ENCODE measurements at places on chromosomes 1 and 21.

GRCh38 chr1:74629283-74629682, 44.3 kb downstream of the ERICH3 start:
- DNase-seq: no peak

DNA sequence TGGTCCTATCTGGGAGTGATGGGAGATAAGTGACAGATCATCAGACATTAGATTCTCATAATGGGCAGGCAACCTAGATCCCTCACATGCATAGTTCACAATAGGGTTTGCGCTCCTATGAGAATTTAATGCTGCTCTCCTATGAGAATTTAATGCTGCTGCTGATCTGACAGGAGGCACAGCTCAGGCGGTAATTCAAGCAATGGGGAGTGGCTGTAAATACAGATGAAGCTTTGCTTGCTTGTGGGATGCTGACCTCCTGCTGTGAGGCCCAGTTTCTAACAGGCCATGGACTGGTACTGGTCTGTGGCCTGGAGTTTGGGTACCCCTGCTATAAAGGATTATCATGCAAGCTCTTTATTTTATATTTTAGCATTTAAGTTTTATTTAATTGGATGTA, 72.0 kb downstream of the ZMYM4 start:
- no peak for DNase-seq

GRCh38 chr1:53111073-53111556, 31.3 kb downstream of the SLC1A7 start:
- no peak for DNase-seq

- no peak for DNase-seq
Observed at GRCh38 chr1:226912587-226913176, 27.4 kb upstream of the COQ8A start.

- DNase-seq: peak; percentile 92
Observed at GRCh38 chr1:3312898-3313575, 141.4 kb upstream of the ARHGEF16 start.

DNA sequence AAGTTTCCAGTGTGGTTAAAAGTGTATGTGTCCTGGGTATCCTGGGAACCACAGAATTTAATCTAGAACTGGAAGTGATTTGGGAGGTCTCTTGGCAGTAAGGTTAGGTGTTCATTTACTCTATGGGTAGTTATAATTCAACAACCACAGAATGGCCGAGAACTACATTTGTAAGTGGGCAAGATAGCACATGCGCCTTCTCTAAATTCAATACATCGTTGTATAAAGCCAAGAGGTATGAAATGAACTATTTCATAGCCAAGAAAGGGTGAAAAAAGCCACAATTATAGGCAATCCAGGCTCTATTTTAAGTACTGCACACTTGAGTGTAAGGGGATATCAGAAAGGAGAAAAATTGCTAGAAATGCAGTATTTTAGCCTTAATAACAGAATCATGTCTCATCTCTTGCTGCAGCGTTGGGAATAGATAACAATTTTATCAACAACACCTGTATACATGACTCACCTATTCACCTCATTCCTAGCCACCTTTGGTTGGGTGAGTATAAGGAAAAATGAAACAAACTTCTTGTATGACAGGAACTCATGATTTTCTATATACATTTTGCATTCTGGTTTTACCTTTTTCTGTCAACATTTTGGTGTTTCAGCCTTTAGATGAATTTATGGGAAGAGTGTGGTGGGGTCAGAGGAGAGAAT, 4.5 kb downstream of the SDCCAG8 start:
- no peak for DNase-seq

DNA sequence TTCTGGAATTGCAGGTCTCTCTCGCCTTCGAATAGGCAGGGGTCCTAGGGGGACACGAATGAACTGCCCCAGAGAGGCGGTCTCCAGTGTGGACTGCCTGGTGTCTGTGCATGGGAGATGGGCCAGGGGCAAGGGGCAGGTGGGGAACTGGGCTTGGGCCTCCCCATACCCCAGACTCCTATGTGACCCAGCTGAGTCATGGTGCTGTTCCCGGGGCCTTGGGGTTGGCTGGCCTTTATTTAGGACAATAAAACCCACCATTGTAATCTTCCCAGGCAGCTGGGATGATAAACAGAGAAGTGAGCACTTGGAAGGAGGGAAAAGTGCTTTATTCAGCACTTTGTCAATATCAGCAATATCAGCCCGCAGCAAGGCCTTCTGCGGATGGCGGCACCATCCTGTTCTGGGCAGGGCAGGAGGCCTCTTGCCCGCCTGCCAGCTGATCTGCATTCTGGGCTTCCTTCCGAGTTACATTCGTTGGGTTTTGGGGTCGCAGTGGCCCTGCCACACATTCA, 209.0 kb upstream of the TMEM51 start:
- no peak for DNase-seq

- no peak for DNase-seq
Observed at GRCh38 chr1:51734896-51735745, 118.2 kb downstream of the OSBPL9 start.

GRCh38 chr1:46380508-46380907, 13.6 kb upstream of the FAAH start:
- DNase-seq: no peak

DNA sequence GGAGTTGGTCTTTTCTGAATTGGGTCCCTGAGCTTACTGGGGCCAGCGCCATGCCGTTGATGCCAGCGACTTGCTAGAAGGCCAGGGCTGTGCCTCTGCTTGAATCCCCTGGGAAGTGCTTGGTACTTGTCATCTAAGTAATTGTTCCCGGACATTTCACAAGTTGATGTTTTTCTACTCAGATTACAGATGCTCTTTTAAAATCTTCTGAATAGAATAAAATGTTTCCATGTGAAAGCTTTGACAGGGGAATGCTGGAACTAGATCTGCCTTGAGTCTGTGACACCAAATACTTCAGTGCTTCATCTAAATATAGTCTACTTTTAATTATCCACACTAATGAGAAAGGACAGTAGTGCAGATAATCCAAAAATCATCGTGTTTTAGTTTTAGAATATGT, 38.3 kb downstream of the PTGFRN start:
- no peak for DNase-seq

DNA sequence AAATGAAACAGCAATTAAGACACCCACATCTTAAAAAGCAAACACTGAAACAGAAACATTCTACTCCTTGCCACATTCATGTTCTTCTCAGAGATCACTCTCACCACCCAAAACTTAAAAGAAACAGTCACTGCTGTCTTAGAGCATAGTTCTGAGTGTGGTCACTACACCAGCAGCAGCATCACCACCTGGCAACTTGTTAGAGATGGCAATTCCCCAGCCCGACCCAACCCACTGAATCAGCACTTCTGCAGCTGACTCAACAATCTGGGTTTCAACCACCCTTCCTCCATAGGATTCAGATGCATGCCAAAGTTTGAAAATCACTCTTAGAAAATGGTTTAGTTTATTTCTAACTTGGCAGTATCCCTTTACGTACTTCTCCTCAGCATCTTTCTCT, 126.1 kb downstream of the CDC42BPA start:
- DNase-seq: peak; percentile 91

- no peak for DNase-seq
Observed at GRCh38 chr1:115293899-115294298, 44.1 kb downstream of the NGF start.

- DNase-seq: no peak
Observed at GRCh38 chr1:219902951-219903350, 25.4 kb downstream of the SLC30A10 start.

DNA sequence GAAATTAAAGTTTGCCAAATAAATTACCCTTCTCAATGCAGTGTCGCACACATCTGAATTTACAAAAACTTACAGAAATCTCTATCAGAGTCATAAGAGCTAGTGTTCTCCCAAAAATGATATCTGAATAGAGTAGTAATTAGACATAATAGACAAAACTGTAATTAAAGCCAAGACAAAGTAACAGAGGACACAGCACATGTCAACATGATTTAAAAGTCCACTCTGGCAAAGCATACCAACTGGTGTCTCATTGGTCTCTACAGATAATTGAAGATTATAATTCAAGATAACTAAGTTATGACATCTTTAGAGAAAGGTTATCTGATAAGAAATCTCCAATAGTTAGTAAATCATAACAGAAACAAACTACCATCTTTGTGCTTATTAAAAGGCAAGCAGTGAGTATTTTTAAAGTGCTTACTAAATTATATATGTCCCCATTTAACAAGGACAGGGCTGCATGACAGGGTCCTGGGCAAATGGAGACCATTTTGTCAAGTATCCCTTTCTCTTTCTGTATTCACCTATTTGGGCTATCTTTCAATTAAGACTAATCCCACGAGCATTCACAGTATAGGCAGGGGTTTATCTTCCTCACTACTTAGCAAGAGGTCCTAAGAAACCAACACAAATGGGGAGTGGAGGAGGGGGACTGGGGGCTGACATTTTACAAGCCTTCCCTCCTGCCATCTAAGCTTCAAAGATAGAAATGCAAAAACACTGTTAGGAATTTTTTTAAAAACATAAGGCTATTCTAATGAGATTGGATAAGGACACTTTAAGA, 26.0 kb downstream of the PTP4A2 start:
- no peak for DNase-seq

DNA sequence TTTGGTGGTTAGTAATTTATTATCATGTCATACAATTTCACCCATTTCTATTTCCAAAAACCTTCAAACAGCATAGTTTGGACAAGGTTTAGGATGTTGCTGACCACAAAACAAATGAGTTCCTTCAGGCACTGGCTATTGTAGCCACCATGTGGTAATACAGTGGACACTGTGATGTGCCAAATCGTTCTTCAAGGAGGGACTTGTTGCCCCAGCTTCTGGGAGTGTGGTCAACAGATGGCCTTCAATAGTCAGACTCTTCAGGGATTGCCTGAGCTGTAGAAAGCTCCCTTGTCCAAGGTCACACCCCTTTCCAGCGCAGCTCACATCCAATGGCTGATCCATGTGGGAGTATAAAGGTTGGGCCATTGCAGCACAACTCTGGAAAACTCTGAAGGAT, 2.6 kb downstream of the PDE4B start:
- DNase-seq: no peak

DNA sequence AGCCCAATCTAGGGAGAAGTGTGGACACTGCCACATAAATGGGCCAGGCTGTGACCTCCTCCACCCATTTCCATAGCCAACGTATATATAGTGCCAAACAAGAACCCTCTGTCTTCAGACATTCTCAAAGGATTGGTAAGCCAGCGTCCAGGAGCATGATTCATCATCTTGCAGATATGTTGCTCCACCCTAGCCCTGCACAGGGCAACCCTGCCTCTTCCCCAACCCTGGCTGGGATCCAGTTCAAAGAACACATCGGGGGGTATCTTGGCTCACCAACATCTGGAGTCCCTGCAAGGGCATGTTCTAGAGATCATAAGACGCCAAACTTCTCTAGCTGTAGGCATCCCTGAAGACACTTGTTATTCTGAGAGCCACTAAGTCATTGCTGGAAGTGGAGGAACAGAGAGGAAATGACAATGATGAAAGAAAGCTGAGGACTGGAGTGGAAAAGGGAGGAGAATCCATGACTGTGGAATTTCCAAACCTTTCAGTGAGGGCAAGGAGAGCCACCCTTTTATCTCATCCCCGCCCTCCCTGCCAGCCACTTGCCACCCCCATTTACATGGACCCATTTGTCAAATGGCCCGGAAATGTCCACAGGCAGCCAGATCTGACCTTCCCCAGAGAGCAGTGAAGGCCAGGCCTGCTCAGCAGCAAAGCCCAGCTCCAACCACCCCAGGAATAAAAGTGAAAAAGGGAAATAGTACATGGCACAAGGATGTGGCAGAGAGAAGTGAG, 144.1 kb upstream of the CTTNBP2NL start:
- peak; percentile 2 for DNase-seq

DNA sequence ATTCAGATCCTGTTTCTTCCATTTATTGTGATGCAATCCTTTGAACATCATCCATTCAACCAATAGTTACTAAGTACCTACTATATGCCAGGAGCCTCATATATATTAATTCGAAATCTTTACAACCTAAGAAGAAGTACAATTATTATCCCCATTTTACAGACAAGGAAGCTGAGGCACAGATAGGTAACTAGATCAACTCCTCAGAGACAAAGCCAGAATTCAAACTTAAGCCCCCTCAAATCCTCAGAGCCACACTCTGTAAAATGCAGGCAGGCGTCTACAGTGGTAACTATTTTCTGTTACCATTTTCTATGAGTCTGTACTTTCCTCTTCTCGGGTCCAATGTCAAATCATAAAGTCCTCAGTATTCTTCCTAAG, 107.9 kb downstream of the SLC45A1 start:
- DNase-seq: no peak

DNA sequence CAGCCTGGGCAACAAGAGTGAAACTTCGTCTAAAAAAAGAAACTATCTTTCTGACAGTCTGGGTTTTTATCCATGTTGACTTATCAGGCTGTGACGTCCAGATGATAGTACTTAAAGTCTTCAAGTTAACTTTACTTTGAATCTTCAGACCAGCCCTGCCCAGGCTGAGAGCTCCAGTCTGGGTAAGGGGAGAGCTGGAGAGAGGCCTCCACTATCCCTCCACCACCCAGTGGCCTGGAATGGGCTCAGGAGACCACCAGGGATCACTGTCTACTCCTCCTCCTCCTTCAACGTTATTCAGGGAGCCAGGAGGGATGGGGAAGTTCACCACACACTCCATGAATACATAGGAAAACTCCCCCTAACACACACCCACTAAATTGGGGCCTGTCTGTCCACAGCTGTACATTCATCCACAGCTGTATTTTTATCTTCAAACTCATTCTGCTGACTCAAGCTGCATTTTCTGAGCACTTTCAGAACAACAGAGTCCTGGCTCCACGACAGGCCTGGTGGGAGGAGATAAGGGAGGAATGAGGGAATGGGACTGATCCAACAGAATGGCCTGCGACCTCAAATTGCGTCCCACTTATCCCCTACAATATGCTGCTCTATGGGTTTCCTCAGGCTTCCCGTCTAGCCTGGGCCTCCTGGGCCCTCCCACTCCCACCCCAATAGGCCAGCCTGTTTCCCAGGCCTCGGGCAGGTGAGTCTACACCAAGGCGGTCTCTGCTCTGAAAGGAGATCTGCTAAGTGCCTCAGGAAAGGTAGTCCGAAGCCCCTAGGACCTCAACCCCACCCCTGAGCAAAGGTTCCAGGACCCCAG, 1.8 kb downstream of the SLC45A3 start:
- no peak for DNase-seq

- DNase-seq: no peak
Observed at GRCh38 chr1:86503406-86504136, 34.8 kb downstream of the CLCA1 start.

- no peak for DNase-seq
Observed at GRCh38 chr1:248013229-248013710, at the start of gene OR2L5. Gene OR2L5, plus strand, starts transcription at chr1:248013660. Its CDS starts 8,288 bp downstream, at chr1:248021948.

- DNase-seq: peak; percentile 0
Observed at GRCh38 chr1:189429610-189430009, 1048.1 kb downstream of the BRINP3 start.

- DNase-seq: peak; percentile 36
Observed at GRCh38 chr1:8740034-8740449, 77.4 kb downstream of the RERE start.

DNA sequence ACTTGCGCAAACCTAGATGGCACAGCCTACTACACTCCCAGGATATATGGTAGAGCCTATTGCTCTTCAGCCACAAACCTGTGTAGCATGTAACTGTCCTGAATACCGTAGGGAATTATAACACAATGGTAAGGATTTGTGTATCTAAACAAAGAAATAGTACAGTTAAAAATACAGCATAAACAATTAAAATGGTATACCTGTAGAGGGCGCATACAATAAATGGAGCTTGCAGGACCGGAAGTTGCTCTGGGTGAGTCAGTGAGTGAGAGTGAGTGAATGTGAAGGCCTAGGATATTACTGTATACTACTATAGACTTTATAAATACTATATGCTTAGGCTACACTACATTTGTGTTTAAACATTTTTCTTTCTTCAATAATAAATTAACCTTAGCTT, 99.3 kb downstream of the PLD5 start:
- no peak for DNase-seq

Data from AG04449 (cell line).